Skin of body (tissue), 3 donors: ENCODE measurements at places on chromosomes 16 and 17. TPM values are rescaled to one million over a fixed set of nuclear protein-coding genes. Genes with fewer than 3 reads are reported as not detected.

- DNase-seq = no peak
These were observed 10.9 kb downstream of the RAB40C start for GRCh38 chr16:600781-601180.

LLGL2 gene
- total RNA-seq = 17.8 TPM

GRCh38 chr16:4111748-4112696 is 4.2 kb downstream of the ADCY9 start:
- DNase-seq = no peak

DNA sequence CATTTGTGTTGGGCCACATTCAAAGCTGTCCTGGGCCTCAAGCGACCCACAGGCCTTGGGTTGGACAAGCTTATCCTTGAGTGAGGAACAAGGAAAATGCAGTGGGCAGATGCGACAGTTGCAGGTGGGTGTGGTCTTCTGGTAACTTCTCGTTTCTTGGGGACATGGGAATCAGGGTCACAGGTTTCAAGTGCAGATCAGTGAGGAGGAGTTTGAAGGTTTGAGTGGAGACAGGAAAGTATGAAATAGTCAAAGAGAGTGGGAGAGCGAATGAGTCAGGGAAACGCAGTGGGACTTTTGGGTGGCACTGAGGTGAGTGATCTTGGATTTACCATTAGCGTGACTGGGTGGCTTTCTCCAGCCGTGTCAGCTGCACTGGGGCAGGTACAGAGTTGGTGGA is 15.4 kb upstream of the CCL22 start:
- no peak for DNase-seq

GRCh38 chr16:75070012-75070841 is 46.4 kb downstream of the LDHD start:
- DNase-seq = peak; percentile 31

MTSS2 gene
- 30.2 TPM for total RNA-seq

DNA sequence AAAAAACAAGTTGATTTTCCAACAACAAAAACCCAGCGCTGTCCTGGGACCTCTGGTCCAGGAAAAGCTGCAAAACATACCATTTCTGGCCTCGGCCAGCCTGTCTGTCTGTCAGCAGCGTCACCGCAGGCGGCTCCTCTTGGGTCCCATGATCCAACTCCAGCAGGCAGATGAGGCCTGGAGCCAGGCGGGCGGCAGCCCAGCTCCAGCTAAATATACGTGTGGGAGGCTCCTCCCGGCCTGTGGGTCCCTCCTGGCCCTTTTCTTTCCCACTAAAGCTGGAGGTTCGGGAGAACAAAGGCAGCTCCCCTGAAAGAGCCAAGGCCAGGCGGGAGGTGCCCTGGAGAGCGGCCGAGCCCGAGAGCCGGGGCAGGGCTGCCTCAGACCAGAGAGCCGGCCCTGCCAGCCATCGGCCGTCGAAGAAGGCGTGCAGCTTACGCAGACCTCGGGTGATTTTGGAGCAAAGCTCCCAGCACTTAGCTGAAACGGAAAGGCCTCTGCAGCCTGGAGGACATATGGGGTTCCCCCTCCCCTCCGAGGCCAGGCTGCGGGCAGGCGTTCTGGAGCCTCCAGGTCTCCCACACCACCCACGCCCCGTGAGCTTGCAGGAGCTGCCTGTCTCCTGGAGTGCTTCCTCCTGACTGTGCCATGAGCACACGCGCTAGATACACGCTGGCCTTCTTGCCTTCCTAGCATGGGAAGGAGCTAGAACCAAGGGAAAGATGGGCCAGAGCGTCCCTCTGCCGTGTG is 19.9 kb upstream of the JPH3 start:
- DNase-seq = peak; percentile 40

CACNG4 gene
- total RNA-seq = 2.0 TPM

AIPL1 gene
- 0.10 TPM for total RNA-seq

GRCh38 chr17:17950806-17951205 is 21.4 kb downstream of the TOM1L2 start:
- DNase-seq = no peak

DNA sequence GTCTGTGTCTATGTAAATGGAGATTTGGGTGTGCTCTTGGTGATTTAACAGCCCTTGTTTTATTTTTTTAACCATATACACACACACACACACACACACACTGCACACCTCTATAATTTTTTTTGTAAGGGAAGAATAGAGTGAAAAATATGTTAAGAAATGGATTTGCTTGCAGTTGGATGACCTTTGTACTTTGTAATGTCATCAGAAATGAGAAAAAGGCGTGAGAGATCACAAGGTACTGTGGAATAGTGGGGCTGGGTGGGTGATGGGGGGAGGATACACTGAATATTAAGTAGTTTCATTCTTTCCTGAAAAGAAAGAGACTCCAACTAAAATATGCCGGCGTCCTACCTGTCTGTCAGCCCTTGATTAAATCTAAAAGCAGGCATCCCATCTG is 38.7 kb downstream of the SALL1 start:
- DNase-seq = no peak

ACSM5 gene
- 0.79 TPM for total RNA-seq

- no peak for DNase-seq
These were observed 3.3 kb downstream of the DECR2 start for GRCh38 chr16:404971-405486.

DNA sequence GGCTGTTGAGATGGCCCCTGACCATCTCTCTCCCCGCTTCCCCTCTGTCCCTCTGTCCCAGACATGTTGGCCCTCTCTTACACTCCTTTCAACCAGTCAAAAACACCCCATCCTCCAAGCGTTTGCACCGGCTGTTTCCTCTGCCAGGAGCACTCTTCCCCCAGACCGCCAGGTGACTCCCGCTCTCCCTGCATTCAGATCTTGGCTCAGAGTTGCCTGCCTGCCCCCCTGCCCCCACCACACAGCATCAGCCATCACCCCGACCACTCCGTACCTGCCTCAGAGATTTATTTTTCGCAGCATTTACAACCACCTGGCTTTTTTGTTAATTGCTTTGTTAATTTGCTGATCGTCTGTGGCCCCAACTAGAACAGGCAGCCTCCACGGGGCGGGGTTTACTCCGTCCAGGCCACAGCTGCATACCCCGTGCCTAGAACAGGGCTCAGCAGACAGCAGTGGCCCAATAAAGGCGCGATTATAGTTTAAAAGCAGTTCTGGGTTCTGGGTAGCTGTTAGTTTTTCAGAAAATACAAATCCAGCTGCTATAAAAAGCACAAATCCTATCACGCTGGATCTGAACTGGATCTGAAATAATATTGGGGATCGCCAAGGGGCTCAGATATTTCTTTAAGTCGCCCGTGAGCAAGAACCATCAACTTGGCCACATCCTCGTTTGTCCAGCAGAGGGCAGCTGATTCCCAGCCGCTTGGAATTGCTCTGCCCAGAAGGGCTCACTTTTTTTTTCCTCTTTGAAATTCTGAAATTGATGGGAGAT is 173.6 kb downstream of the IRF8 start:
- DNase-seq = peak; percentile 60

- DNase-seq = no peak
These were observed 183.8 kb upstream of the COX10 start for GRCh38 chr17:13885550-13885949.

GRCh38 chr17:13202835-13203234 is 185.0 kb upstream of the ELAC2 start:
- no peak for DNase-seq

DNA sequence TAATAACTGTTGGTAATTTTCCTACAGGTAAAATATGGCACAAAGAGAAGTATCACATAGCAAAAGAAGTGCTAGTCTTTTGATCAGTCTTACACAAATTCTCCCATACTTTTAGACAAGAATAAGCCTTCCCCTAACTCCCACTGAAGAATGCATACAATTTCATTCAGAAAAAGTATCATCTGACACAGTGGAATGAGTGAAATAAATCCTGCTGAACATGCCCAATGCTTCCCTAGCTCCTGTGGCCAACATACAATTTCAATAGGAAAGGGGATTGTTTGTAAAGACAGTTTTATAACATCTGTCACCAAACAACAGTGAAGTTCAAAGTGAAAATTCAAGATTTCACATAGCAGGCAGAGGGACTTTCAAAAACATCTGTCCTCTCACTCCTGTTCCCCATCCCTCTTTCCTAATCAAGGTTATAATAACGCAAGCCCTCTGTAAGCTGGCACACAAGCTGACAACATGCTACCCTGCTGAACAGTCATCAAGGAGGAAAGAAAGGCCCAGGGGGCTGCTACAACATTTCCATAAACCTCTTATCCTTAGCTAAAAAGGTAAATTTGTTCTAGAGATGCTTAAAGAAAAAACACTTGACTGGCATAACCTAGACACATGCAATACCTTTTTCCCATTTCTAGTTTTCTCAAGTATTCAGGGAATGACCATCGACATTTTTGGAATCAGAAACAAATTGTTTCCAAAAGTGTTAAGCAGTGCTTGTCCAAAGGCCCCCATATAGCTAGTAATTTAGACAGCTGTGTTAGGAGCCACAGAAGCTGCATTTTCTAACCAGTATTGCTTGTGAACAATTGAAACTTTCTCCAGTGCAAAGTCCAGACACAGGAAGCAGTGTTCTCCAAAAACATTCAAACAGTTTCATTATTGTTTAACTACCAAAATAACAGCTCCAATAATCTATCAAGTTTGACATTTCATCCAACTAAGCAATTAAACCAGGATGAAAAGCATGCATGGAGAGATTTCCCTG is 11.5 kb upstream of the RFFL start:
- DNase-seq = no peak

BEAN1 gene
- total RNA-seq = 2.5 TPM

CETP gene
- 2.9 TPM for total RNA-seq

GRCh38 chr17:69880591-69881112 is 194.4 kb upstream of the KCNJ16 start:
- DNase-seq = no peak

FAAP100 gene
- 12.4 TPM for total RNA-seq

TP53TG3B gene
- not detected for total RNA-seq

MEIOC gene
- 0.10 TPM for total RNA-seq

GRCh38 chr17:51759260-51759659 is 399.3 kb downstream of the CA10 start:
- DNase-seq = no peak

GRCh38 chr16:47465919-47466630 is 4.9 kb downstream of the PHKB start:
- no peak for DNase-seq

GRCh38 chr16:49921791-49922456 is 66.0 kb upstream of the ZNF423 start:
- peak; percentile 5 for DNase-seq

ZNF750 gene
- total RNA-seq = 31.3 TPM

COL1A1 gene
- total RNA-seq = 5,022 TPM

DNA sequence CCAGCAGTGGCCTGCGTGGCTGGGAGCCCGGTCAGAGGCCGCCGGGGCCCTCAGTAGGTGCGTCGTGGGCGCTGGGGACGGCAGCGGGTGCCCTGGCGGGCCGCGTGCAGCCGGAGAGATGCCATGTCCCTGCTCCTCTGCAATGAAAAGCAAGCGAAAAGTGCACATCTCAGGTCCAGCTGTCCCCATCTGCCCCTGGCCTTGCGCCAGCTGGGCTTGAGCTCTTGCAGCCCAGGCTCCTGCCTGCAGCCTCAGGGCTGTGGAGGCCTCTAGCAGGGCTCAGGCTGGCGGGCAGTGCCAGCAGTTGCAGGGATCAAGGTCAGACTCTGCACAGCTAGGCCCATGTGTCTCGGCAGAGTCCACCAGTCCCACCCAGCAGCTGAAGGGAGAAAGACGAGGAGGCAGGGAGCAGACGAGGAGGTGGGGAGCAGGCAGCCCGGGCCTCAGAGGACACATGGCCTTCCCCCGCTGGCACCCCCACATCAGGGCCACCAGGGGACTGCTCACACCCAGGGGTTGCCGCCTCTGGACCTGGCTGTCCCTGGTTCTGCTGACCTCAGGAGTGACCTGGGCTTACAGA is 11.2 kb downstream of the SLC16A3 start:
- no peak for DNase-seq

DNA sequence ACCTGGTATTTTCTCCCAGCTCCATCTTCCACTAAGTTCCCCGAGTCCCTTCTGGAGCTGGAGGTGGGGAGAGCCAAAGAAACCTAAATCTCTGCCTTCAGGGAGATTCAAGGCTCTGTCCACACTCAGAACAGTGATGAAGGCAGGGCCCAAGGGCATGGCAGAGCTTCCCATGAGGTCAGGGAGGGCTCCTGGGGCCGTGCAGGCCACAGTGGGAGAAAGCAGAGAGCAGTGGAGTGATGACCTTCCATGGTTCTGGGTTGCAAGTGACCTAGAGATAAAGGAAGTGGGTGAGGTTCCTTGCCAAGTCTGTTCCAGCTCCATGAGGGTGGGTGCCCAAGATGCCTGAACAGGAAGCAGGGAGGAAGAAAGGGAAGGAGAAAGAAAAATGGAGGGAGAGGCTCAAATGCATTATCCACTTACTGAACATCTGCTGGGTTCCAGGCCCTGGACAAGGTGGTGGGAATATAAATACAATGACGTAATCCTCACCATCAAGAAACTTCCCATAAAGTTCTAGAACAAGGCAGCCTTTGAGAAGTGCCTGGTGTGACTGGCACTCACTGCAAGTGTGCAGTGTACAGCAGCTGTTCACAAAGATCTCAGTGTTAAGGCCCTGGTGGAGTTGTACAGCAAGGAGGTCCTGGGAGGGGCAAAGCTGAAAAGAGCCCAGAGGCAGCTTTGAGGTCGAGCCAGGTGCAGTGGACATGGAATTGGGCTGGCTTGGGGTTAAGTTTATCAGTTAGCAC is 13.3 kb downstream of the TBKBP1 start:
- DNase-seq = peak; percentile 37

GRCh38 chr17:17684906-17685774 is 3.9 kb downstream of the RAI1 start:
- peak; percentile 46 for DNase-seq

GRCh38 chr17:82414548-82415281 is 3.4 kb upstream of the HEXD start:
- DNase-seq = peak; percentile 56

KRT40 gene
- total RNA-seq = 7.7 TPM

CHRNE gene
- 0.69 TPM for total RNA-seq

DNA sequence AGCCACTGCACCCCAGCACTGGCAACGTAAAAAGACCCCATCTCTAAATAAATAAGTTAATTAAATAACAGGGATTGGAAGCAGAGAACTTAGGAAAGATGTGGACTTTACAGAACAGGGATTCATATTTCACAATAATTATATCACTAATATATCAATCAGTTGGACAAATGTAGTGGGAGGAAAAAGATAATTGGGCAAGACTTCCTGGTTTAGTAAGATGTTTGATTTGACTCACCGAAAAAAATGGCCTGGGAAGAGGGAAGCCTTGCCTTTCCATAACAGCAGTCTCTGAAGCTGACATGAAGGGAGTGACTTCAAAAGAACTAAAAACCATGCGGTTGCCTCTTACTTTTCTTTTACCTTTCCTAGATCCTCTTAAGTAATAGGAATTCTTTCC is 15.2 kb upstream of the C17orf78 start:
- no peak for DNase-seq

P2RX1 gene
- 2.6 TPM for total RNA-seq

- no peak for DNase-seq
These were observed 323.7 kb upstream of the CDH11 start for GRCh38 chr16:65445313-65446260.

GRCh38 chr17:77613218-77613617 is 345.3 kb upstream of the TNRC6C start:
- DNase-seq = no peak

GRCh38 chr17:67478401-67479041 is 101.4 kb downstream of the PITPNC1 start:
- DNase-seq = no peak
